ENCODE measurements at places on chromosomes 12 and 14.

DNA sequence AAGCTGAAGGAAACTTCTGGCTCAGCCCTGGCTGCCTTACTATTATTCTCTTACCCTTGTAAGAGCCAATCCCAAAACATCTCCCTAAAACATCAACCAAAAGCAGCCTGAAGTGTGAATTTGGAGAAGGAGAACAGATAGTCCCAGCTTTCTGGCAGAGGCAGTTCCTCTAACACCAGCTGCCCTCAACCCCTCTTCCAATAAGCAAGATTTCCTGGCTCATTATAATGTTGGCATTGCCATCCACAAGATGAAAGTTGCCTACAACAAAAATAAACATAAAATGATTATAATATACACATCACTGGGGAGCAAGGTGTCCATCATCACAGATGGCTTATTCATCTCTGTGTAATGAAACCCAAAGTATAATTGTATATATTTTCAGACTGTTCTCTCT lies 352.5 kb upstream of the CCDC196 start:
- no peak for DNase-seq

- peak; percentile 52 for DNase-seq
These were observed 158.2 kb downstream of the SLC38A4 start for GRCh38 chr12:46667551-46667950.

DNA sequence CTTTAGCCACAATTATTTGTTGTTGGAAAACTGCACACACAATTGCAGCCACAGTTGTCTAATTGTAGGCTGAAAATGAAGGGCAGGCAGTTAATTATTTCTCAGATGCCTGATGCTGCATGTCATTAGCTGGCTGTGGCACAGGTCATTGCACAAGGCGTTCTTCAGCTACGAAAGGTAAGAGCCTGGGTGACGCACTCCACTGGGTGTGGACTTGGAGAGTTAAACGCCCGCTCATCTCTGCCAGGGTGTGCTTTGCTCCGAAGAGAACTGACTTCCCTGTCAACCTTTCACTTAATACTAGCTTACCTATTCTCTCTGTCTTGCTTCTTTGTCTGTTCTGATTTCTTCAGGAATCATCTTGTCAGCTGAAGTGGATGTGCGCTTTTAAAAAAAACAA lies 91.4 kb upstream of the CPM start:
- DNase-seq = no peak

DNA sequence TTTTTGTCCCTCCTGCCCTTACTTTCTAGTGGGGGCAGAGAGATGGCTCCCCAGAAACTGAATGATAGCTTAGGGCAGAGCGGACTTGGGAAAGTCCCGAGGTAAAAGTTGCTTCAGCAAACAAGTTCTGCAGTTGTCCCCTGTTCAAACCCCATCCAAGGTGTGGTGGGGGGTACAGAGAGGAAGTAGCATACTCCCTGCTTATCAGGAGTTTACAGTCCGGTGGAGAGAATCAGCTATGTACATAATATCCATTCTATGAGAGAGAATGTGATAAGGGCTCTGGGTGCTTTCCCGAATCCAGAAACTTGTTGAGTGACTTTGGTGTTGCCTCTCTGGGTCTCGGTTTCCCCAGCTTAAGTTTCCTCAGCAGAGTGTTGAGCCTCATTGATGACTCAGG lies 40.4 kb upstream of the VRK1 start:
- no peak for DNase-seq

GRCh38 chr14:49447540-49448107 lies 138.6 kb downstream of the RPS29 start:
- no peak for DNase-seq

DNA sequence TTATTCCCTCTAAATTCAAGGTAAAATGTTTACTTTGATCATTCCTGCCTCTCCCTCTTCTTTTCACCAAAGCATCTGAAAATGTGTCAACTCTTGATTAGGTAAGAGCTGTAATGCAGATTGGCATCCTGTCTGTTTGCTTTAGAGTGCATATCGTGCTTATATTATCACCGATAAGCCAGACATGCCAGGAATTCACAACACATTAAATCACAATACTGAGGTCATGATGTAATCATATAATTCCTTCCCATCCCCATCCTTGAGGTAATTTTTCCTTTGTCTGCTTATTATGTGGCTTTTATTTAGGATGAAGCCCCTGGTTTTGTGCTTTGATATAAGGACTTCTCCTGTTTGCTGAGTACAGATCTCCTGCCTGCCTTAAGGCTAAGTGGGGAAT lies 10.2 kb downstream of the DDX47 start:
- no peak for DNase-seq

- peak; percentile 58 for DNase-seq
These were observed 54.9 kb downstream of the EID3 start for GRCh38 chr12:104358353-104359003.

GRCh38 chr12:67039995-67040860 lies 228.9 kb upstream of the CAND1 start:
- no peak for DNase-seq

DNA sequence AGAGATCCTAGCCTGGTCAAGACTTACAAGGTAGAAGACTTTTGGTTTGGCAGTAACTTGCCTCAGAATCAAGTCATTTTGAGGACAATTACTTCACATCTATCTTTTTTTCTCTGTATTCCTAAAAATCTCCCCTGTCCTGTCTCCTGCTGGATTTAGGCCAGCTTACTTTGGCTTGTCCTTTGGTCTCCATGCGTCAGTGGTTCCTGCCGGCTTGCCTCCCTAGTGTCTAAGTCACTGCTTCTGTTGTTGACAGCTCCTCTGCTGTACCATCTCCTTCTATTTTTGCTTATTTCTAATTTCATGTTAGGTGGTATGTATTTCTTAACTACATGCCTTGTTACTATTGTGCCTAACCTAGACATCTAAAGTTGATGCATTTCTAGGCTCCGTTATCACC lies 39.7 kb upstream of the FBLN5 start:
- no peak for DNase-seq

- no peak for DNase-seq
These were observed 133.5 kb downstream of the FOXN3 start for GRCh38 chr14:89283327-89284060.

- no peak for DNase-seq
These were observed 2.8 kb downstream of the FRMD6 start for GRCh38 chr14:51654533-51654845.

DNA sequence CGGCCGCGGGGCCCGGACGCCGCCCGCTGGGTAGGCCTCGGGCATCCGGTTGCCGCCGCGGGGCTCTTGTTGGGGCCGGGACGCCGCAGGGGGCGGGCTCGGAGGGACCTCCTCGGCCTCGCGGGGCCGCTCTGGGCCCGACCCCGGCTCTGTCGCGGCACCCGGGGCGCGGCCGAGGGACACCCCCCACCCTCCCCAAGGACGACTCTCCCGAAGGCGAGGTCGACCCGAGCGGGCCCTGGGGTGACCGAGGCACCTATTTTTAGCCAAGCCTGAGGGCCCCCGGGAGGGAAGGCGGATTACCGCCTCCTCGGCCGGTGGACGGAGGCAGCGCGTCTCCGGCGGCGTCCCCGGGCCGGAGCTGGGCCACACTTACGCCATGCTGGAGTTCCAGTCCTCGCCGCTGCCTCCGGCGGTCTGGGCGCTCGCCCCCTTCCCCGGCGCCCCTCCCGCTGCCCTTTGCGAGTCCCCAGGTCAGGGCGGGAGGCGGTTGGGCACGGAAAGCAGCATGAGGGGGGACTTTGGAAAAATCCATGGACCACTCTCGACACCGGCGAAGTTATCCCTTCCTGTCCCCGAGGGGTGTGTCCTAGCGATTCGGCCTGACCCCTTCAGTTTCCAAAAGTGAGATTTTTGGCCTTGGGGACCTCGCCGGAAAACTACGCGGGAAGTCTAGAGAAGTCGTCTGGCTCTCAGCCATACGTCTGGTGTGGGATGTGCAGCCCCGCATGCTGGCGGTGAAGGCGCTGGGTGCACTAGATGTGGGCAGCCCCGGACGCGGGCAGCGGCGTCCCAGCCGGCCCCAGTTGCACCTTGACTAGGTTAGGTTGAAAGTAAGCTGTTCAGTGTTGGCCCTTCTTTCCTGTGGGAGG lies 699 bp downstream of the KTN1 start:
- peak; percentile 48 for DNase-seq

DNA sequence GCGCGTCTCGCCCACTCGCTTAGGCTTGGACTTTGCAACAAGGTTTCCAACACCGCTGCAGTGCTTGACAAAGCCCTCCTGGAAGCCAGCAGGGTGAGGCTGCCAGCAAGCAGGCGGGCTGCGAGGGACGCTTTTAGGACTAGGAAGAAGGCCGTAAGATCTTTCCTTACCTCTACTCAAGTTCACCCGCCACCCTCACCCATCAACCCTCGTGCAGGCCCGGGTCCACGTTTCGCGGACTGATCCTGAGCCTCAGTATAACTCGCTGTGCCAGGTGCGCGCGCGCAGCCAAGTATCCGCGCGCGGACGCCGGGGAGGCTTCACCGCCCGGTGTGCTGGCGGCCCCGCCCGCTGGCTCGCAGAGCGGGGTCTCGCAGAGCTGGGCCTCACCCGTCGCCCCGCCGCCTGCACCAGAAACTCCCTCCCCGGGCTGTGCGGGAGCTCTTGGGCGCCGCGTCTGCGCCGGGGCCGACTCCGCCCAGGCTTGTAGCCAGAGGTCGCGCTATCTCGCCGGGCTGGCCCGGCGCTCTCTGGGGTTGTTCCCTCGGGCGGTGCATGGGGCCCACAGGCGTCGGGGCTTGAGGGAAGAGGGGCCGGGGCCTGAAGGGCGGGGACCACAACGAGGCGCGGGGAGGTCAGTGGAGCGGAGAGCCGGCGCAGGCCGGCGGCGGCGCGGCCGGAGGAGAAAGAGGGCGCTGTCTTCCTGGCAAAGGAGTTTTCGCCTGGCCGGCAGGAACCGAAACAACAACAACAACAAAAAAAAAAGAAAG lies 7.6 kb upstream of the SIX1 start:
- DNase-seq = peak; percentile 82

GRCh38 chr12:115074617-115075016 lies 390.6 kb upstream of the TBX3 start:
- DNase-seq = no peak

- peak; percentile 37 for DNase-seq
These were observed 55.7 kb upstream of the PLXNC1 start for GRCh38 chr12:94092516-94093241.

GRCh38 chr14:76024211-76024907 lies 38.8 kb downstream of the IFT43 start:
- no peak for DNase-seq

- no peak for DNase-seq
These were observed 81.8 kb downstream of the IRF2BPL start for GRCh38 chr14:76946753-76947077.

DNA sequence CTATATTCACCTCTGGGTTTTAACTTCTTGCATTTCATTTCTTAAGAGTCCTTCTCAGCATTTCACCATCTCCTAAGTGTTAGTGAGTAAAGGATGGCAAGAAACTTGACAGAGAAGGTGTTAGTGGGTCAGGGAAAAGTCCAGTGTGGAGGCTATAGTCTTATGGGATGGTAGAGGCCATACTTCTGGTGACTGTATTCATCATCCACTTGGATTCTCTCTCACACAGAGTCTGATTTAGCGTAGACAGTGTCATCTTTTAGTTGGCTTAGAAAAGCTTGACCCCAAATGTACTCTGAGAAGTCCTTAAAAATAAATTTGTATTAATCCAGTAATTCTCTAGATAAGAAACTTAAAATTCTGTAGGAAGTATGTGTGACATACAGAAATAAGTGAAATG lies 232.4 kb upstream of the FBXO33 start:
- DNase-seq = no peak

DNA sequence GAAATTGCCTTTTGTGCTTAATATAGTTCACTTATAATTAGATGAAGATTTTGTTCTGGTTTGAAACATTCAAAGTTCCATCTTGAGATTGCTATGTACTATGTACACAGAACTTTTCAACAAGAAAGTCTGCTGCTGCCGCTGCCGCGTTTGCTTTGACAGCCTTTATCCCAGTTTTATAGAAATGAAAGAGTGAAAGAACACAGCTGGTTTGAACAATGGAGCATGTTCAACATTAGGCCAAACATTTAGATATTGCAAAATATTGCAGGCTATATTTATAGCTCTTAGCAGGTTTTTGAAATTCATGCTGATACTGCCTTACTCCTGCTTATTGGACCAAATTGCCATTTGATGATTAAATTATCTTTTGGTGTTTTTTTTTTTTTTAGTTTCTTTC lies 299.8 kb upstream of the PRKD1 start:
- DNase-seq = peak; percentile 48

GRCh38 chr12:58381546-58381945 lies 440.2 kb downstream of the ATP23 start:
- no peak for DNase-seq

- peak; percentile 72 for DNase-seq
These were observed 137.5 kb upstream of the CPM start for GRCh38 chr12:69070319-69071090.

DNA sequence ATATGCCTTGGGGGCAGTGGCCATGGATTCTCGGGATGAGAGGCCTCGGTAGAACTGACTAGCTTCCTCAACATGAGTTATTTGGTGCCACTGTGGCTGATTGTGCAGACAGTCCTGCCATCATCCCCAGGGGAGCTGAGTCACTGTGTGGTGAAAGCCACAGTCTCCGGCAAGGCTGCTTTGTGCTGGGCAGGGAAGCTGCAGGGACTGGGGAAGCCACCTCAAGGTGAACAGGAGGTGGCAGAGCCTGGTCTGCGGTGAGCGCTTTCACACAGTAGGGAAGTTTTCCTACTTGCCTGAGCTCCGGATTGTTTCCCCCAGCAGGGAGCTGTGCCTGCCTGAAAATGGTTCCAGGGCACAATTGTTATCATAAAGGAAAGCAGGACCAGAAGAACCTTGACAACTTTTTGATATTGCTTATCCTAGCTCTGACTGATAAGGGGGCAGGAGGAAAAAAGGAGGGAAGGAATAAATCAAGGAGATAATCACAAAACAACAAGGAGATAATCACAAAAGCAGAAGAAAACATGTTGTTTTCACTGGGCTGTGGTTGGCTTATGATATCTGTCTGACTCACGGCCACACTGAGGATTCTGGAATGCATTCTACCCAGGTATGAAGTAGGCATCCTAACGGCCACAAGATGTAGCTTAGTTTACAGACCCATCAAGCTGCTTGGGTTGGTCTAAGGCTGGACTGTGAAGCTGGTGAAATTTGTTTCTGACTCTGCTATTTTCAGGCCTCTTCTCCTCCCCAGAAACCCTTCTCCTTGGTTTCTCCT lies 32.2 kb upstream of the GNG2 start:
- DNase-seq = peak; percentile 89

- DNase-seq = no peak
These were observed 4.6 kb downstream of the IFI27 start for GRCh38 chr14:94115058-94115591.
